ENCODE measurements at places on chromosomes 3 and 15.

- no peak for DNase-seq
Measured at GRCh38 chr3:47149339-47149933, 14.5 kb downstream of the SETD2 start.

DNA sequence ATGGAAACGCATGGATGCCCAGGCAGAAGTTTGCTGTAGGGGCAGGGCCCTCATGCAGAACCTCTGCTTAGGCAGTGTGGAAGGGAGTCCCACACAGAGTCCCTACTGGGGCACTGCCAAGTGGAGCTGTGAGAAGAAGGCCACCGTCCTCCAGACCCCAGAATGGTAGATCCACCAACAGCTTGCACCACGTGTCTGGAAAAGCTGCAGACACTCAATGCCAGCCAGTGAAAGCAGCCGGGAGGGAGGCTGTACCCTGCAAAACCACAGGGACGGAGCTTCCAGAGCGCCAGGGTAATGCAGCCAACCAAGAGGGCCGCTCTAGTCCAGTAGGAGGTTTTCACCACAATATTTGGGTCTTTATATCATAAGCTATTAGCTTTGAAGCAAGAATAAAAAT, 97.1 kb upstream of the IQSEC1 start:
- no peak for DNase-seq

DNA sequence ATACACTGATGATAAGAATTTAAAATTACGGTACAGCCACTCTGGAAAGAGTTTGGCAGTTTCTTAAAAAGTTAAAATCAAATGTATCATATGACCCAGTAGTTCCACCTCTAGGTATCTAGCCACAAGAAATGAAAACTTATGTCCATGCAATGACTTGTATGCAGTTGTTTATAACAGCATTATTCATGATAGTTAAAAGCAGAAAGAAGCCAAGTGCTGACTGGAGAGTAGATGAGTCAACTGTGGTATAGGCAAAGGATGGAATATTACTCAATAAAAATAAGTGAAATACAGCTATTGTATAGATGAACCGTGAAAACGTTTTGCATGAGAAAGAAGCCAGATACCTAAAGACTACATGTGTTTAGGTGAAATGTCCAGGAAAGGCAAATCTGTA, 14.8 kb downstream of the GPR87 start:
- DNase-seq = no peak

DNA sequence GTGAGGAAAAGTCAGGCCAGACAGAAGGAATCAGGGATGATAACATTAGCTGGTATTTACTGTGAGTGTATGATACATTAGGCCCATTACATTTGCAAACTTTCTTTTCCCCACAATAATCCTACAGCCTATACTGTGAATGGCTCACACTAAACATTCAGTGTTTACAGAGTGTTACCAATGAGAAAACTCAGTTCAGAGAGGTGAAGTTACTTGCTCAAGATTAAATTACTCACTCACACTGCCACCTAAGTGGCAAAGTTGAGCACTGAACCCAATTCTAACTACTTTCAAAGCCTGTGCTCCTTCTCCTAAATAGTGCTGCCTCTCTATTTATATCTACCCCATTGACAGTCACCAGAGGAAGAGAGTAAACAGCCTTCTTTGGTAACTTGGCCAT, 8.5 kb downstream of the XPC start:
- DNase-seq = no peak

DNA sequence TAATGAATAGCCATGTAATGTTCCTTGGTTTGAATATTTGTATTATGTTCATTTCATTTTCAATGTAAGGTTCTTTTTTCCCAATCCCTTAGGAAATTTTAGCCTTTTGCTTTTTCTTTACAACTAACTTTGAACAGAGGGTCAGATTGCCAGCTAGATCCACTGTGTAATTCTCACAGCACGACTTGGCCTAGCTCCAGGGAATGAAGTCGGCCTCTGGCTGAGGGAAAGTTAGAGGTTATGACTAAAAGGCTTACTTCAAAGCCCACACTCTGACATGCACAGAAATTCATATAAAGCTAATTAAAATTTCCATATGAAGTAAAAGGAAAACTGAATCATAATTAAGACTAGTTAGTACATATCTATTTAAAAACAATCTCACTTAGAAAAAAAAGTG, 38.7 kb downstream of the ROBO1 start:
- DNase-seq = no peak

- DNase-seq = no peak
Measured at GRCh38 chr3:128950223-128950938, 43.5 kb downstream of the CFAP92 start.

DNA sequence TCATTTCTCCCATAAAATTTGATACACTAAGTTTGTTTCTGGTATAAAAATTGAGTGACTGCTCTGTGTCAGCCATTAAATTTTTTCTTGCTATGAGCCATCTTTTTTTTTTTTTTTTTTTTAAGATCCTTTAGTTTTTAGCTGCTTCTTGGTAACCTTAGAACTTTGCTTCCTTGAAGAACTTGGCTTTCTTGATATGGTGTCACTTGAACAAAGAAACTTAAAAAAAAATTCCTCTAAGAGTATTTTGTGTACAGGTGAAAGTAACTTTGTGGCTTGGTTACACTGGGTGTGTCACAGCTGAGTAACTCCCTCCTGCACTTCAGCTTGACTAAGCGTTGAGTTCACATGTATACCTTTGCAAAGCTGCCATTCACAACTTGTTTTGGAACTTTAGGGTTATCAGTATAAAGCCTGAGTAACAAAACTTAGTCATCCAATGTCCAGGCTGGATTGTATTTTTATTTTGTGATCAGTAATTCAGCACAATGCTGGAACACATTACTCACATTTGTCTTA, 6.5 kb downstream of the CHD2 start:
- DNase-seq = no peak

DNA sequence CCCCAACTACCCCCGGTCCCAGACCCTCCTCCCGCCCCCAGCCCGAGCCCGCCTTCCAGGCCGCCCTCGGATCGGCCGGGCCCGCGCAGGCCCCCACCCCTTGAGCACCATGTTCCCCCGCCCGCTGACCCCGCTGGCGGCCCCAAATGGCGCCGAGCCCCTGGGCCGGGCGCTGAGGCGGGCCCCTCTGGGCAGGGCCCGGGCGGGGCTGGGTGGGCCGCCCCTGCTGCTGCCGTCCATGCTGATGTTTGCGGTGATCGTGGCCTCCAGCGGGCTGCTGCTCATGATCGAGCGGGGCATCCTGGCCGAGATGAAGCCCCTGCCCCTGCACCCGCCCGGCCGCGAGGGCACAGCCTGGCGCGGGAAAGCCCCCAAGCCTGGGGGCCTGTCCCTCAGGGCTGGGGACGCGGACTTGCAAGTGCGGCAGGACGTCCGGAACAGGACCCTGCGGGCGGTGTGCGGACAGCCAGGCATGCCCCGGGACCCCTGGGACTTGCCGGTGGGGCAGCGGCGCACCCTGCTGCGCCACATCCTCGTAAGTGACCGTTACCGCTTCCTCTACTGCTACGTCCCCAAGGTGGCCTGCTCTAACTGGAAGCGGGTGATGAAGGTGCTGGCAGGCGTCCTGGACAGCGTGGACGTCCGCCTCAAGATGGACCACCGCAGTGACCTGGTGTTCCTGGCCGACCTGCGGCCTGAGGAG, 472 bp downstream of the CHST14 start:
- DNase-seq = no peak

DNA sequence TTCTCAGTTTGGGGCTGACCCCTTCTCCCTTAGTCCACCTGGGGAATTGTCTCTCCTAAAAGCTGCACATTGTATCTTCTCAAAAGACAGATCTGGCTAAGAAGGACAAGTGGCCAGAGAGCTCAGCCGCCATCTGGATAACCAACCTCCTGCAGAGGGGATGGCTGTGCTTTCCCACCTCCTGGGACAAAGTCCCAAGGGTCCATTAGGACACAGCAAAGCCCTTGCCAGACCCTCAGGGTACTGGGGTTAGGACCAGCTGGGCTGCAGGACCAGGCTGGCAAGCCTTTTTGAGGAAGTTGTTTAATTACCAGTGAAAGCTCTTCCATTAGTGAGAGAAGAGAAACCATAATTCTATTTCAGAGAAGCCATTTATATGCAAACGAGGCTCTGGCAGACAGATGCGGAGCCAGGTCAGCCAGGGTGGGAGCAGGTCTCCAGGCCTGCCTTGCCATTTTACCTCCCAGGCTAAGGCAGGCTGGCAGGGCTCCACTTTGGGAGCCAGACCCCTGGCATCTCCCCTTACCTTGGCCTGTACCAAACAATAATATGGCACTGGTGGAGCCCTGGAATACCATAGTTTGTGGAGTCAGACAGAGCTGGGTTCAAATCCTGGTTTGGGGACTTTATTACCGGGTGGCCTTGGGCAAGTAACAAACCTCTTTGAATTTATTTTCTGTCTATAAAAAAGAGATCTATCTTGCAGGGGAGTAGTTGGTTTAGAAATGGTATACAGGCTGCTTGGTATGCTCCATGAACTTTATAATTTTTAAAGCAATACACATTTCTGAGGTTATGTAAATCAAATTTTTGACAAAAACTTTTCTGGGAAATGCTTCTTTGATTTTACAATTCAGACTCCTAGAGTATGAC, 17.9 kb downstream of the SHF start:
- DNase-seq = no peak

DNA sequence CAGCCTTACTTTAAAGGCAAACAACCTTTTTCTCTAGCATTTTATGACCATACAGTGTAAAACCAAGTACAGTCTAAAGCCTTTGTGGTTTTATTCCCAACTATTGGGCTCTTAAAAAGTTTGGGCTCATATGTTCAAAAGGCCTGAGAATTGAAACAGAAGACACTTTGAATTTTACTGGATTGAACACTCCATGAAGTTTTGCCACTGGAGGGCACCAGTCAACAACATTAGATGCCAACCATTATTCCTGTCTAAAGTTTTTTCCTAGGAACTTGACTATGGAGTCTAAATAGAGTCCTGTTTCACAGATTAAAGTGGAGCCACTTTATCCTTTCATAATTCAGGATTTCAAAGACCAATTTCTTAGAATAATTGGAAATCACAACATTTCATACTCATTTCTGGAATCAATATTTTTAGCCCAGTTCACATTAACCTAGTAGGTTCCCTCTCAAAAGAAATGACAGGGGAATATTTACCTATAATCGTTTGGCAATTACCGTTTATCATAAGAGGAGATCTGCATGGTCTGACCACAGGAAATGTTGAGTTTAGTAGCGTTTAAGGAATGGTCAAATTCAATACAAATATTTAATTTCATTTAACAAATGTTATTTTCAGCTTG, 244.1 kb upstream of the PDZRN3 start:
- DNase-seq = no peak

DNA sequence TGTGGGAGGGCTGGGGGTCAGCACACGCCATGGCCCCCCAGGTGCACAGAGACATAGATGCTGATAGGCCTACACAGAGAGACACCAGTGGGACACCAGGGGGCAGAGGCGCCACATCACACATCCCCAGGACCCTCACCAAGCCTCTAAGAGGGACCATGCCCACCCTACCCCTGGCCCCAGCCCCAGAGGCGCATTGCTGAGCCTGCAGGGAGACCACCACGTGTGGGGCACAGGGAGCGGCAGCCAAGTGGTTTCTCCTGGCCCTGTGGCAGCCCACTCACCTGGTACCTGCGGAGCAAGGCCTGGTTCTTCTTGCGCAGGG, 1.2 kb downstream of the CCDC9B start:
- no peak for DNase-seq

- DNase-seq = no peak
Measured at GRCh38 chr15:40072216-40072990, 33.4 kb upstream of the SRP14 start.

- DNase-seq = no peak
Measured at GRCh38 chr3:150451329-150452048, 43.4 kb downstream of the TSC22D2 start.

DNA sequence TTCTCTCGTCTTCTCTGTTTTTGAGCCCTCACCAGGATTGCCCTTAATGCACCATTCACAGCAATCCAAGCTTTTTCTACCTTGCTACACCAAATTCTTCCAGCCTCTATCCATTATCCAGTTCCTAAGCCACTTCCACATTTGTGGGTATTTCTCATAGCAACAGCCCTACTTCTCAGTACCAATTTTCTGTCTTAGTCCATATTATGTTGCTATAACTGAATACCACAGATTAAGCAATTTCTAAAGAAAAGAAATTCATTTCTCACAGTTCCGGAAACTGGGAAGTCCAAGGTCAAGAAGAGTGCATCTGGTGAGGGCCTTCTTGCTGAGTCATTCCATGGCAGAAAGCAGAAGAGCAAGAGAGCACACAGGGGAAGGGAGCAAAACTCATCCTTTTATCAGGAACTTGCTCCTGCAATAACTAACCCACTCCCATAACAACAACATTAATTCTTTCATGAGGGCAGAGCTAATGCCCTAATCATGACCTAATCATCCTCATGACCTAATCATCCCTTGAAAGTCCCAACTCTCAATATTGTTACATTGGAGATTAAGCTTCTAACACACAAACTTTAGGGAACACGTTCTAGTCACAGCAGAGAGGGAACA, 9.7 kb upstream of the EIF1B start:
- no peak for DNase-seq

DNA sequence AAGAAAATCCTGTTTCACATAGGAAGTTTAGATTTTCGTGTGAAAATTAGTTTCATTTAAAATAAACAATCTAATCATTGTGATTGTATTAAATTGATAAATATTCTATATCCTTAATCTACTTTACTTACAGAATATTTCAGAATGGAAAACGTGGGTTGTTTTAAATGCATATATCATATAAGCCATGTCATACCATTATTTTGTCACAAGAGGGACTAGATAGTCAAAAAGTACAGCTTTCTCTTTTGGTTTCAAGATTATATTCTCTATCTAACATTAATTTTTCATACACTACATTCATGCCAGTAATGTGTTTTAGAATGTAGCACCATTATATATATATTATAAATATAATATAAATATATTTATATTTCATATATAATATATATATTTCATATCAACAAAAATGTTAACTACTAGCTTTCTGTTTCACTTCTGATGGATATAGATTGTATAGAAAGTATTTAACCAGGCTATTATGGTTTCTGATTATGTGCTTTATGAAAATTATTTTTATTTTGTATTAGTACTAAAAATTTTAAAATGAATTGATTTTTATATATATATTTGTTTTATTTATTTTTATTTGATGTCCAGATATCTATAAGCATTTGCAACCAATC, 45.3 kb downstream of the OSTN start:
- DNase-seq = no peak

- no peak for DNase-seq
Measured at GRCh38 chr3:166195808-166196207, 358.6 kb upstream of the BCHE start.

GRCh38 chr3:38347421-38348200, 1.0 kb downstream of the XYLB start:
- no peak for DNase-seq

GRCh38 chr15:67276666-67277065, 22.1 kb downstream of the IQCH start:
- no peak for DNase-seq

GRCh38 chr3:75042941-75043340, 428.5 kb upstream of the CNTN3 start:
- DNase-seq = no peak

DNA sequence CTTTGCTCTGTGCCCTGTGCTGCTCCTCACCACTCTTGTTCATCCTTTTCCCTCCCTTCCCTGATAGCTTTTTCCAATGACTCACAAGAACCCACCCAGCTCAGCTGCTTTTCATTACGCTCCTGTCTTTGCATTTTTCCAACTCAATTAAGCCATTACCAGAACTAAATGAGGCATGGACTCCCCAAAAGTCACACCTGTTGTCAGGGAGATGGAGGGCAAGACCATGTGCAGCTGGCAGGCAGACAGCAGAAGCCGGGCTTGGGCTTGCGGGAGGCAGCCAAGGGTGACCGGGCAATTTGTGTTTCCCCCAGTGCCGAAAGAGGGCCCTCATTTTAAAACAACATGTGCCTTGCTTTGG, 64.3 kb downstream of the CASR start:
- DNase-seq = no peak

All from stimulated activated CD8-positive, alpha-beta memory T cell treated with anti-CD3 and anti-CD28 coated beads, Interleukin-4, amount 100 ng/mL, for 24 hours (primary cell).